ENCODE measurements at places on chromosomes 3 and 15.

GRCh38 chr15:83107841-83108181, 366 bp downstream of the TM6SF1 start:
- no peak for DNase-seq

DNA sequence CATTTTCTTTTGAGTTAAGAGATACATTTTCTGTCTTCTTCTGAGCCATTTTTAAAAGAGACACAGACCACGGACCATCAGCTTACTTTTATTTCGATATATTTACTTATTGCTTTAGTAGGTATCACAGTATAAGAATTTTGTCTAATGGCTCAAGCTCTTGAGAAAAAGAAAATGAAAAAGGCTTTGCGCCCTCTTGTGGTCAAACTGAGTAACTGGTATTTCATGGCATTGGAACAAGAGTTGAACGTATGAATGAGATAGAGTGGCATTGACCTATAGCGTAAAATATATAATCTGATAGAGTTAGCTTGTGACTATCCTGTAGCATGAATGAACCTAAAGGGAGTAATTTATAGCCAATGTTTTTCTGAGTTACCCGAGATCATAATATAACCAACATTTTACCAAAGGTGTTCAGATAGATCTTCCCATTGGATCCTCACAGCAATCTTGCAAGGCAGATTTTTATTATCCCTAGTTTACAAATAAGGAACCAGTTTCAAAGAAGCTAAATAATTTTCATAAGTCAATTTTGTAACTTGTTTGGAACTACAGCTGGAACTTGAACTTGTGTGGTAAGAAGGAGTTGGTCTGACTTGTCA, 154.6 kb downstream of the POLR2M start:
- DNase-seq, result peak; percentile 66

DNA sequence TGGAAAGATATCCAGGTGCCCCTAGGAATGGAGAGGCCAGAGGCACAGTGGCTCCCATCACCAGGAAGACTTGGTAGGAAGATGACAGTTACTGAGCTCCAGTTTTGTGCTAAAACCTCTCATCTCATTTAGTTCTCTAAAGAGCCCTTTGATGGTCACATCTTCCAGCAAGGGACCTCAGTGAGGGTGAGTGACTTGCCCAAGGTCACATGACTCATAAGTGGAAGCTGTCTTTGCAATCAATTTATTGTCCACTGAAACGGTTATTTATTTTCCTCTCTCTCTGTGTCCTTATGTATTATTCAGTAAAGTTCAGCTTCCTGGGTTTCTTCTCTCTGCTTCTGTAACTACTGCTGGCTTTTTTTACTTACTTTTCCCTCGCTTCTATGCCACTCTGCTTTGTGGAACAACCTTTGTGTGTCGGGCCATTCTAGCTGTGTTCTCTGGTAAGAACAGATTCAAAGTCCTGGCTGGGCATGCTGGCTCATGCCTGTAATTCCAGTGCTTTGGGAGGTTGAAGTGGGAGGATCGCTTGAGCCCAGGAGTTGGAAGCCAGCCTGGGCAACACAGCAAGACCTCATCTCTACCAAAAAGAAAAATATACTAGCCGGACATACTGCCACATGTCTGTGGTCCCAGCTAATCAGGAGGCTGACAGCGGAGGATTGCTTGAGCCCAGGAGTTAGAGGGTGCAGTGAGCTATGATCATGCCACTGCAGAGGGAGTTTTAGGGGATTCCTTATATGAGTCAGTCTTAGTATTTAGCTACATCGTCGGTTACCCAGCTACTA, 55.9 kb downstream of the PDIA5 start:
- DNase-seq, result no peak

- DNase-seq, result no peak
These were observed 61.6 kb downstream of the ATP1B3 start for GRCh38 chr3:141938011-141938500.

- DNase-seq, result peak; percentile 22
These were observed at the start of gene SLC30A4 for GRCh38 chr15:45522328-45523165. Gene SLC30A4, minus strand, starts transcription at chr15:45522755. Its CDS starts 401 bp downstream, at chr15:45522354.

GRCh38 chr15:58374147-58374546, 57.6 kb upstream of the LIPC start:
- DNase-seq, result no peak

- DNase-seq, result no peak
These were observed 54.3 kb downstream of the OXNAD1 start for GRCh38 chr3:16319307-16319706.

GRCh38 chr3:139302084-139302800, 41.6 kb upstream of the MRPS22 start:
- DNase-seq, result peak; percentile 93

GRCh38 chr15:92821491-92822116, 78.5 kb upstream of the CHD2 start:
- DNase-seq, result no peak

- DNase-seq, result no peak
These were observed 22.7 kb upstream of the LCTL start for GRCh38 chr15:66588537-66588936.

Data from HS-27A (cell line).